ENCODE measurements at places on chromosomes 4 and X.

- no peak for DNase-seq
Observed at GRCh38 chrX:119391279-119391678, 7.9 kb upstream of the SLC25A43 start.

- DNase-seq: no peak
Observed at GRCh38 chrX:55074851-55075467, at the start of gene PAGE2B. TSS of gene PAGE2B (plus strand) at chrX:55075030. CDS start at chrX:55076042, 1,012 bp downstream.

- no peak for DNase-seq
Observed at GRCh38 chrX:114127411-114128025, 456.4 kb upstream of the HTR2C start.

DNA sequence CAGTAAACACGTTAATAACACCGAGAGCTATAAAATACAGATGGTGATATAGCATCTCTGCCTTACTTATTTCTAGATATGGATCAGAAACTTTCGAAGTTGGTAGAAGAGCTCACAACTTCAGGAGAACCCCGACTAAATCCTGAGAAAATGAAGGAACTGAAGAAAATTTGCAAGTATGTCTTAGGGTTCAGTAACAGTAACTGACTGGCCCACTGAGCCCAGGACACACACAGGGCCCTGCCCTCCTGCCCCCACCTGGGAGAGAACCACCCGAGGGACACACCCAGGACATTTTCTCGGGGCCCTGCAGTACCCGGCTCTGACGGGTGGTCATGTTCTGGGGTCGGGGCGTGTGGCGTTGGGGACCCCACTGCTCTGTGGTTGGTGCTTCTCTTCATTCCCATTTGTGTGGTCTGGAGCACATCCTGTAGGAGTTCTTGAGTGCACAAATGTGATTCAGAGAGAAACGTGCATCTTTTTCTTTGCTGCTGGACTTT, 1.1 kb downstream of the UVSSA start:
- DNase-seq: no peak

DNA sequence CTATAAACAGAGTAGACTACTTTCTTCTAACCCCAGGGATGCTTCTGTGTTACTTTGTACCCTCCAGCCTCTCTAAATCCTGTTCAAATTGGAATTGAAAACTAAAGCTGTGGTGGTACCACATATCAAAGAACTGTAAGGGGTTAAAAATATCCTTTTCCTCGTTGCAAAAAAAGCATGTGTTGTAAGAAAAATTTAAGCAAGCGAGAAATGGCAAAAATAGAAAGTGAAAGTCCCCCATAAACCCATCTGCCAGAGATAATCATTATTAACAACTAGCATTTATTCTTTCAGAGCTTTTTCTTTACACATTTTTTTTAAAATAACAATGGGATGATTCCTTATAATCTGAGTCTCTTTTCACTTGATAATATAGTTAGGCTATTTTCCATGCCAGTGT, 40.6 kb downstream of the TMEM164 start:
- no peak for DNase-seq

- DNase-seq: no peak
Observed at GRCh38 chr4:19924761-19925160, 326.9 kb upstream of the SLIT2 start.

DNA sequence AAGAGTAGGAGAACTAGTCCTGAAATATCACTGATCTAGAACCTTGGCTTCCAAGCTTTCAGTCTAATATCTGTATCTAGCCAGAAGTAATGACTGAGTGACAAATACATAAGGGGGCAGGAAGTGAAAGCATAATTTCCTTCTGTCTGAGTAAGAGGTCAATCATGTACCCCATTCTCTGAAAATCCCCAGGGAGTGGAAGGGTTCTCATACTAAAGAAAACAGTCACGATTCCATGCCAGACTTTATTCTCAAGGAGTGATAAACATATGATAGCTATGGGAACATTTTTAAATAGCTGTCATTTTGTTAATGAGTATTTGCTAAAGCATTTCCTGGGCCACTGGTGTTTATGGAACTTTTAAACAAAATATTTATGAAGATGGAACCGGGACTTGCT, 308.5 kb downstream of the ARHGAP24 start:
- no peak for DNase-seq

- no peak for DNase-seq
Observed at GRCh38 chrX:23493941-23494374, 159.3 kb downstream of the PTCHD1 start.

DNA sequence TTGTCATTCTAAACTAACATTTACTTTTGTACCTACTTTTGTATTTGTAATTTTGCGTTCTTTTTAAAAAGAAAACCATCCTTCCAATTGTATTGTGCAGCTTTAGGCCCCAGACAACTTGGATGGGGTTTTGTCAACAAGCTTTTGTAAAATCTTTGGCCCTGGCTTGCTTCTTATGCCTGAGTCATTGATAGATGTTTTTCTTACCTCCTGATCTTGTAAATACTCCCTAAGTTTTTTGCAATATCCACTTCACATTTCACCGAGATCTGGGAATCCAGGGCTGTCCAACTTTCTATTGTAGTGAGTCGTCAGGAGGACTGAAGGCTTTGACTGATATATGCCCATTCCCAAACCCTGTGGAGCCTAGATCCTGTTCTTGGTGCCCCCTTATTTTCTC, 126.9 kb upstream of the GUCY1A1 start:
- no peak for DNase-seq

GRCh38 chr4:108622022-108622421, 1.6 kb downstream of the RPL34 start:
- DNase-seq: no peak

DNA sequence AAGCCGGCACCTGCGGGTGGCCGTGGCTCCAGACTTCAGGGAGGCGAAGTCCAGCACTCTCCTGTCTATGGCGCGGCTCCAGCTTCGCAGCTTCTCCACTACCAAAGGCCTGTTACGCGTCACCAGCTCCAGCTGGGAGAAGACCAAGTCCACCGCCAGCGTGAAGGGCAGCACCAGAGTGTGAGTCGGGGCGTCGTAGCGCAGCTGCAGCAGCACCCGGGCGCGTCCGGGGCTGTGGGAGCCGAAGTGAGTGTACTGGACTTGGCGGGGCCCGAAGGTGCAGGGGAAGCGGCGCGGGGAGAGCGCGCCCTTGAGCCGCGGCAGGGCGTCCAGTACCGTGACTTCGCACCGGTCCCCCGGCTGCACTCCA, 444 bp downstream of the FREM3 start:
- DNase-seq: peak; percentile 45

- DNase-seq: no peak
Observed at GRCh38 chrX:15664487-15665444, at the start of gene CLTRN. TSS of gene CLTRN (minus strand) at chrX:15664805. CDS start at chrX:15664775, 30 bp downstream.

DNA sequence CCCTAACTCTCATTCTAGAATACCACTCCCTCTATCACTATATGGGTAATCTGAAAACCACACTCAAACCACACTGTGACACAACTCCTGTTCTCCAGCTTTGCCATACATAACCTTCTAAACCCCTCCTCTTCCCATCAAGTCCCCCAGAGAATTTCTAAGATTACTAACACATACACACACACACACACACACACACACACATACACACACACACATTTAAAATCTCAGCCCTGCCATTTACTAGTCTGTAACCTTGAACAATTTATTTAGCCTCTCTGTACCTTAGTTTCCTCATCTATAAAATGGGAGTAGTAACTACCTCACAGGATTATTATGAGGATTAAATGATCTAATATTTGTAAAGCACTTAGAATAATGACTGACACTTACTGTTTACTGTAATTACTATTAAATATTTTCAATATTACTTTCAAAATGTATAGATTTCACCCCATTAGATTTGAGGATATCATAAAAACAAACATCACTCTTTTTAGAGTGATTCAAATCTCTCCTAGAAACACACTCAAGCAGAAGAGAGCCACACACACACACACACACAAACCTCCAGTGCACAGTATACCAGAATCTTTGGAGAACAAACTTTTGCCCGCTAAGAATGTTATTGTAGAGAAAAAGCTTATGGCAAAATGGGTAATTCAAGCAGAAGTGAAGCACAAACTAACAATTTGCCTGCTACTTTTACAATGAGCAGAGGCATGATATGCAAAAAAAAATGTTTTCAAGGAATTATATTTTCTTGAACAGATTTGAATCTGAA, 3.8 kb downstream of the ANKRD50 start:
- peak; percentile 25 for DNase-seq
